Stromal cell of bone marrow (primary cell): ENCODE measurements at places on chromosomes 12 and 14.

DNA sequence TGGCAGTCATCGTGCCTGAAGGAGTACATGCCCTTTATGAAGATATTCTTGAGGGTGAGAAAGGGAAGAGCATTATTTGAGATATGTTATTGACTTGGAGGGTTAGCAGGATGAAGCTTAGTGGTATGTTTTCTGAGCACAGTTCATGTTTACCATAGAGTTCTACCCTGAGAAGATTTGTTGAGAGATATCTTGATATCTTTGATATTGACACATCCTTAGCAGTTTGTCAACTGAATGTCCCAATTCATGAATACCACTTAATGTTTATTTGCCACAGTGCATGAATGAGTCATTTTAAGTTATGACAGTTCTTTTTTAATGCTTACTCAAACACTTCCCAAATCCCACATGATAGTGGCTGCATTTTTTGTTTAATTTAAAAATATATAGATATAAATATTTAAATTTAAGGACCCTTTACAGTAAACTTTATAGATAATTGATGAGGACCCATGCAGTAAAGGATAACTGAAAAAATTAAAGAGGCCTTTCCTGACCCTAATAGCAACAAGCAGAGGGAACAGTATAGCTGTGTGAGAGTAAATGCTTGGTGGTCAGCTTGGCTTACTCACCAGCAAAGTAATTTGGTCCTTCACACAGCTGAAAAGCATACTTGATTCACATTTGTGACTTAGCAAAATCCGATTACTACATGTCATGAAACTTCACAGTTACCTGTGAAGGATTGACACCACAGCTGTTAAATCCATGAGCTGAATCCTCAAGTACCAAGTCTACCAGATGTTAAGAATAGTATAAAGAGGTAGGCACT is 25.8 kb downstream of the SLC39A9 start:
- peak; percentile 12 for DNase-seq

GRCh38 chr12:92552412-92553108 is 150.2 kb upstream of the PLEKHG7 start:
- DNase-seq = no peak

GRCh38 chr14:72591391-72591790 is 302.5 kb downstream of the DPF3 start:
- no peak for DNase-seq

DNA sequence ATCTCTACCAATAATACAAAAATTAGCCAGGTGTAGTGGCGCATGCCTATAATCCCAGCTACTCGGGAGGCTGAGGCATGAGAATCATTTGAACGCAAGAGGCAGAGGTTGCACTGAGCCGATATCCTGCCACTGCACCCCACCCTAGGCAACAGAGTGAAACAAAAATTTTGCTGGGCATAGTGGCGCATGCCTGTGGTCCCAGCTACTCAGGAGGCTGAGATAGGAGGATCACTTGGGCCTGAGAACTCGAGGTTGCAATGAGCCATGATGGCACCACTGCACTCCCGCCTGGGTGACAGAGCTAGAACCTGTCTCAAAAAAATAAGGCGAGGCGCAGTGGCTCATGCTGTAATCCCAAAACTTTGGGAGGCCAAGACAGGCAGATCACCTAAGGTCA is 9.5 kb downstream of the ATXN2 start:
- no peak for DNase-seq

DNA sequence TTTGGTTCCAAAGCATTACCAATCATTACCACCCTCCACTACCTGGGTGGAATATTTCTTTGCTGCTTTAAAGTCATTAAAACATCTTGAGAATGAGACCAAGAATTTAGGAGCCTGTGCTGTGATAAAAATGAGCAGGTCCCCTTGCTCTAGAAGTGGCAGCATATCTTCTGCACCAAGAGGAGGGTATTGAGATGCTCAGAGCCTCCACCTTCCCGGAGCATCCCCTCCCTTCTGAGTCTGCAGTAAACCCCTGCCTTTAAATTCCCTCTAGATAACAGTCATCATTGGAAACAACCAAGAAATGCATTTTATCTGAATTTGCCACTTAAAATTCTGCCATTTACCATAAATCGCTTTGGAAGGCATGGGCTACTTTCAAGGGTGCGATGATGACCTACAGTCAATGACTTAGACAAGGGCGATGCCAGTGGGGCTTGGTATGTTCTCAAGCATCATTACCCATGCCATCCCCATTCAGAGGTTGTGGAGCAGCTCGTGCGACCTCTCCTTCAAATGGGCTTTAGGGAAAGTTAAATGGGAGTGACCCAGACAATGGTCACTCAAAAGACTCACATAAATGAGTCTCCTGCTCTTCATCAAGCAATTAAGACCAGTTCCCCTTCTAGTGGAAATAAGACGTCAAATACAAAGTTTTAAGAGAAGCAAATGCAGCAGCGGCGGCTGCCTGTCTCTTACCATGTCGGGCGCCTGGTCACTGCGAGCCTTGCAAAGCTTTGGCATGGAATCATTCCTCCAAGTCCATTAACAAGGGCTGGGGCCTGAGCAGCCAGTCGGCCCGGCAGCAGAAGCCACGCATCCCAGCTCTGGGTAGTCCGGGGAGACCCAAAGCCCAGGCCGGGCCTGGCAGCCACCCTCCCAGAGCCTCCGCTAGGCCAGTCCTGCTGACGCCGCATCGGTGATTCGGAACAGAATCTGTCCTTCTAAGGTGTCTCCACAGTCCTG is 334.5 kb downstream of the TMEM121 start:
- DNase-seq = no peak

DNA sequence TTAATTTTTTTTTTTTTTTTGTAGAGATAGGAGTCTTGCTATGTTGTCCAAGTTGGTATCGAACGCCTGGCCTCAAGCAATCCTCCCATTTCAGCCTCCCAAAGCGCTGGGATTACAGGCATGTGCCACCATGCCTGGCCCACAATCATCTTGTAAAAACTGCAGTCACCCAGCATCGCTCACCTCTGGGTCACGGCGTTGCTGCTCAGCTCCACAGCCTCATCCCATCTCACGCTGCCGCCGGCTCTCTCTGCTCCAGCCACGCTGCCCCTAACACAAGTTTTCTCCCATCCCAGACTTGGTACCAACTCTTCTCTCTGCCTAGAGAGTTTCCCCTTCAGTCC is 69.2 kb downstream of the MAP1LC3B2 start:
- no peak for DNase-seq

GRCh38 chr14:68557648-68558047 is 235.2 kb downstream of the ZFP36L1 start:
- DNase-seq = no peak

GRCh38 chr14:57748279-57748678 is 117.6 kb downstream of the SLC35F4 start:
- DNase-seq = no peak

GRCh38 chr14:61584331-61584741 is 111.0 kb upstream of the HIF1A start:
- DNase-seq = no peak

GRCh38 chr12:93638095-93638494 is 39.1 kb upstream of the CRADD start:
- no peak for DNase-seq
